Anterior cingulate cortex (tissue), 58 donors: ENCODE measurements at places on chromosomes 1 and 21.

GRCh38 chr1:85225624-85226380, 25.0 kb upstream of the SYDE2 start:
- DNase-seq = no peak

DNA sequence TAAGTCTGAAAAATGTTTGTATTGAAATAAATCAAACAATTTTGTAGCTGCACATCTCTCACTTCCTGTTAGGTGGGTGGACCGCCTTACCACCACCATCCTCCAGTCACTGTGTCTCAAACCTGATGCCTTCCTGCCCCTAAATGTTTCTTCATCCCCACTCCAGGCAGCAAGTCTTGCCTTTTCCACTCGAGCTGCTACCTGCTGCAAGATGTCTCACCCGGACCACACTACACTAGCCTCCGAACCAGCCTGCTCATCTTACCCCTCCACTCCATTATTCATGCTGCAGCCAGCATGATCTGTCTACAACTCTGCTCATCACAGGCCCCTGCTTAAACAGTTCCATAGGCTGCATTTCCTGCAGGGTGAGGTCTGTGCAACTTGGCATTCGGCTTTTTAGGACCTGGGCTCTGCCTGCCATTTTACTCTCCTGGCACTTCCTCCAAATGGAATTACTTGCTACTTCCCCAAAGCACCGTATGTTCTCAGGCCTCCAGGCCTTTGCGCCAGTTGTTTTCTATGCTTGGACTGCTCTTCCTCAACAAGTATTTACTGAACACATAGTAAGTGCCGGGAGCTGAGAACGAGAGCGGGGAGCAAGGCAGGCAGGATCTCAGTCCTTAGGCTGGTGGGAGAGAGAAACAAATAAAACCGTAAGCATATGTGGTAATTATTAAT, 5.2 kb upstream of the SF3A3 start:
- no peak for DNase-seq

DNA sequence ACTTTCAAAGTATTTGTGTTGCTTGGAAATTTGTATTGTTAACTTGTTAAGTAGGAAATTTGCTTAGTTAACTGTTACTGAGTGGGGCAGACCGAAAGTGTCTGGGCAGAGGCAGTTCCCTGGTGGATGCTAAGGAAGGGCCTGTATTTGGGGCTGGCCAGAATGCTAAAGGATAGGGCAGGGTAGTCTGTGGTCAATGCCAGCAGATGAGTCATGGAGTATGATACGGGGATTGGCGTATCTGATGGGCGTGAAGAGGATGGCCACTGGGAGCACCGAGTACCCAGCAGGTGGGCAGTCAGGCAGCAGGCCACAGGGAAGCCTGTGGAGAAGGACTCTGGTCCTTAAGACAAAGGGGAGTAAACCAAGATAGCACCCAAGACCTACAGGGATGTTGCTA, 46.6 kb upstream of the SCAF4 start:
- DNase-seq = no peak

- DNase-seq = no peak
Observed at GRCh38 chr1:78839704-78840277, 166.7 kb downstream of the ADGRL4 start.

DNA sequence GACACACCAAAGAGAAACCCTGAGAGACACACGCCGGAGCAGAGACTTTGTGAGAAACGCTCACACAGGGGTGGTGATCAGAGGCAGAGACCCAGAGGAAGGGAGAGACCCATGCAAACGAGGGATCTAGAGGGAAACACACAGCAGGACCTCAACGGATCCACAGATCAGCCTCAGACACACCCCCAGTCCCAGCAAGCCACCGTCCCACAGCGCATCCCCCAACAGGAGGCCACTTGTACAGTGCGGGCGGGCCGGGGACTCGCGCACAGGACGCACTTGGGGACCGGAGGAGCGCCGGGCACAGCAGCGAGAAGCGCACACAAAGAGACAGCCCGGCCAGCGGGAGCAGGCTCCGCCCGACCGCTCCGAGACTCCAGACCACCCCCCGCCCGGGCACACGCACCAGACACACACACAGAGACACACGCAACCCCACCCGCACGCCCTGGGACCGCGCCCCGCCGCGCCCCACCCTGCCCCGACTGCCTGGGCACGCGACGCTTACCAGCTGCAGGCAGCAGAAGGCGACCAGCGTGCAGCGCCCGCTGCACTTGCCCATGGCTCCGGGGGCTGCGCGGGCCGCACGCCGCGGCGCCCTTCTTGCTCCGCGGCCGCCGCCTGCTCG, 587 bp downstream of the NKAIN1 start:
- DNase-seq = no peak
